Esophagus squamous epithelium (tissue), 5 donors: ENCODE measurements at places on chromosomes 6 and 20. TPM values are rescaled to one million over a fixed set of nuclear protein-coding genes. Genes with fewer than 3 reads are reported as not detected.

The IRF4 gene
- total RNA-seq: 0.40 TPM

The RNF217 gene
- total RNA-seq: 9.1 TPM

The SLC16A10 gene
- total RNA-seq: 2.1 TPM

The MLN gene
- total RNA-seq: not detected

The BPIFA1 gene
- total RNA-seq: not detected

The BPIFB1 gene
- not detected for total RNA-seq

The LGSN gene
- not detected for total RNA-seq

The MACROD2 gene
- total RNA-seq: 3.8 TPM

The BACH2 gene
- 0.22 TPM for total RNA-seq

The CTCFL gene
- total RNA-seq: not detected

- peaks cover 17% of the 10 kb centered on the region for H3K4me1 ChIP-seq
- no peak overlapping the region for H3K27ac ChIP-seq
- no peak for DNase-seq
- H3K4me3 ChIP-seq: peak overlapping the region; percentile 92
- H3K27me3 ChIP-seq: no peaks in the 10 kb centered on the region
Measured at GRCh38 chr6:57222743-57223077, 603 bp upstream of the RAB23 start.

GRCh38 chr6:139475241-139475640, 100.8 kb upstream of the CITED2 start:
- H3K4me3 ChIP-seq: no peak overlapping the region
- H3K27me3 ChIP-seq: no peaks in the 10 kb centered on the region
- no peak overlapping the region for H3K27ac ChIP-seq

- H3K27me3 ChIP-seq: no peaks in the 10 kb centered on the region
- H3K4me1 ChIP-seq: peaks cover 30% of the 10 kb centered on the region
- H3K36me3 ChIP-seq: peaks cover 100% of the 10 kb centered on the region
- no peak overlapping the region for H3K4me3 ChIP-seq
- H3K27ac ChIP-seq: no peak overlapping the region
Measured at GRCh38 chr20:34088305-34089174, 23.5 kb downstream of the EIF2S2 start.

- H3K4me1 ChIP-seq: no peaks in the 10 kb centered on the region
- H3K4me3 ChIP-seq: no peak overlapping the region
- H3K36me3 ChIP-seq: no peaks in the 10 kb centered on the region
- DNase-seq: no peak
- H3K27me3 ChIP-seq: no peaks in the 10 kb centered on the region
- no peak overlapping the region for H3K27ac ChIP-seq
Measured at GRCh38 chr20:52785679-52786078, 186.5 kb upstream of the TSHZ2 start.

DNA sequence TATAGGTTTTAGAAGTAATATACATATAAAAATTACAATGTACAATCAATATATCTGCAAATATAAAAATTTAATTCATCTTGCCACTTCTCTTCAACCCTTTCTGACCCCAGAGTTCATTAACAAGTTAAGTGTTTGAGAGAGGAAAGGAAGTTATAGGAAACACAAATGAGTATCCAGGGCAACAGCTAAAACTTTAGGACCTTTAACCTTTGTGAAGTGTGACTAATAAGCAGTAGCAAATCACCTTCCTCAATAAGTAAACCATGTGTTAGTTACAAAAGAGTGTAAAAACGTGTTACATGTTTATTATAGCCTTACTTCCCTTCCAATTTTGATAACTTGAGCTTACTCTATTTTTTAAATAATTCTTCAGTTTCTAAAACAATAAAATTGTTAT, 73.4 kb upstream of the SIM1 start:
- no peak for DNase-seq
- no peaks in the 10 kb centered on the region for H3K27me3 ChIP-seq
- H3K27ac ChIP-seq: no peak overlapping the region
- no peak overlapping the region for H3K4me3 ChIP-seq

DNA sequence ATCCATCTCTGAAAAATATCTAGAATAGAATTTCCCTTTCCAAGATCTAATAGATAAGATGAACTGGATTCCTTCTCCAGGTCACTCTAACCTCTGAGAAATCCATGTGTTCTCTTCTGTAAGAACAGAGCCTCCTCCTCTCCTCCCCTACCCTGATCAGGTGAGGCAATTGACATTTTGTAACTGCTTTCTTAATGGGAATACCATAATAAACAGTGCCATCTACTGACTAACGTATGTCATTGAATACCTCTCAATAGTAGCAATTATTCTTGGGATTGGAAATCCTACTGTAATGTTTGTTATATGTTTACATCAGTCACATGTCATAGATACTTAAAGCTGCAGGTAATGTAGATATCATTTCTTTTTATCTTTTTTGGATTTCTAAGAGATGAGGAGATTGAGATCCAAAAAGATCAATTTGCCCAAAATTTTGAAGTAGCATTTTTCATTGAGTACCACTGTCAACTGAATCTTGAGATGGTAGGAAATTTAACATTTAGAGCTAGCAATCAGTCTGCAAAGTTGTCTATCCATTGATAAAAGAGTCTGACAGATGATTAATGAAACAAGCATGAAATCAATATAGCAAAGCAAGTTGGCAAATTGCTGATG, 365.8 kb upstream of the HSF2 start:
- no peaks in the 10 kb centered on the region for H3K36me3 ChIP-seq
- DNase-seq: no peak
- no peaks in the 10 kb centered on the region for H3K27me3 ChIP-seq
- H3K4me1 ChIP-seq: no peaks in the 10 kb centered on the region
- no peak overlapping the region for H3K27ac ChIP-seq

DNA sequence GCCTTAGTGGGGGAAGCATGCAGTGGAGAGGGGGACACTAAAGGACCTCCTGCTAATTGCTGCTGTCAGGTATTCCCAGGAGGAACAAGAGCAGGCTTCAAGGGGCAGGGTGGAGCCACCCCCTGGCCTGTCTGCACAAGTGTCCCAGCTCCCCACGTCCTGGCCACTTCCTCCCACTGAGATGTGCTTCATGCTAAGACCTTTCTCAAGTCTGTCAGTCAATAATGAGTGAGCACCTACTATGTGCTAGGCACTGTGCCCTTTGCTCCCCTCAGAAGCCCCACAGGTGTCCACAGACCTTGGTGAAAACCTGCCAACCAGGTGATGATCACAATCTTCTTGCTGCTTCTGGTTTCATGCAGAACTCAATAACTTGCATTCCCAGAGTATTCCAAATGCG, 147.9 kb downstream of the UNC5CL start:
- DNase-seq: no peak
- H3K27ac ChIP-seq: no peak overlapping the region
- H3K4me1 ChIP-seq: no peaks in the 10 kb centered on the region
- H3K36me3 ChIP-seq: no peaks in the 10 kb centered on the region

DNA sequence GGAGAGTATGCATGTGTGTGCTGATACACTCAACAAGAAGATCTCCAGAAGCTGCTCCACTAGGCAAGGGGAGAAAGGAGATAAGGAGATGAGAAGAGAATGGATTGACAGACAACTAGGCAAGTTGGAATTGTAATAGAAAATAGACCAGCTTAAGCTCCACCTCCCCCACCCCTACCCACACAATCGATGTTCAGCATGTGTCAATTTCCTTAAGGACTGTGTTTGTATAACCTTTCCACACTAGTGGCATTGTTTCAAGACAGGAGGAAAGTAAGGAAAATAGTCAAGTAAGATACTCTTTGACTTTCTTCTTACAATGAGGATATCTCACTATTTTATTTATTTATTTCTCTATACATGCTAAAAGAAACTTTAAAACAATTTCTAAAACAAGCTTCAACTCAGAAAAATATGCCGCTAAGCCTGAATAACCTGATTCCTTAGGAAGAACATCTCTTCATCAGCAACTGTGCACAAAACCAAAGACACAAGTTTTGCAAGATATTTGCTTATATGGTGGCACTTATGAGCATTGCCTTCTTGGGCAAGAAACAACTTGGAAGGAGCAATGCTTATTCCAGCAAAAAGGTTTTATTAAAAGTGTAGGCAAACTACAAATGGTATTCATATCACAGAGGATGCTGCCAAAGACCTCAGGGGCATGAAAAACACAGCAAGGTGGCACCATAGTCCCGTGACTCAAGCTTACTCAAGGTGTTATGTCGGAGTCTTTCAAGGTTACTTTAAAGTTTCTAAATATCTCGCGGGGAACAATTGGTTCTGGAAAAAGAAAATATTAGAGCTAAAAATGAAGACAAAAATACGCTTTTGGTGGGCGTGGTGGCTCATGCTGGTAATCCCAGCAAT, 249.1 kb downstream of the COL12A1 start:
- no peak overlapping the region for H3K4me3 ChIP-seq
- no peaks in the 10 kb centered on the region for H3K4me1 ChIP-seq
- H3K27me3 ChIP-seq: no peaks in the 10 kb centered on the region
- no peak overlapping the region for H3K27ac ChIP-seq
- no peaks in the 10 kb centered on the region for H3K36me3 ChIP-seq
- DNase-seq: no peak

DNA sequence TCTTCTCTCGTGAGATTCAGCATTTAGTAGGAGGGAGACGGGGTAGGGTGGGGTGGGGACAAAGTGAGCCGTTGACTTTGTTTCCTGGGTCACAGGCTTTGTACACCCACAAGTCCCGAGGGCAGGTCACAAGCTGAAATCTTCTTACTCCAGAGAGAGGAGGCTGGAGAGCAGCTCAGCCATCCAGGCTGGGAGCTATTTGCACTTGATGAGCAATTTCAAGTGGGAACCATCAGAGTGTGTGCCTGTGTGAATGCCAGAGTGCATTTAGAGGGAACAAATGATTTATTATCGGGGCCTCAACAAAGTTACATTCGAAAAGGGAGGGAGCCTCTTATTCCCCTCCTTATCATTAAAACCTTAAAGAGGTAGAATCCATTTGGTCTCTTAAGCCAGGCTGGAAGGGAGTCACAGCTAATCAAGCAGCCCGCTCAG, 155.7 kb upstream of the JARID2 start:
- H3K4me3 ChIP-seq: peak overlapping the region; percentile 13
- no peaks in the 10 kb centered on the region for H3K27me3 ChIP-seq
- H3K27ac ChIP-seq: peak overlapping the region; percentile 72
- H3K36me3 ChIP-seq: no peaks in the 10 kb centered on the region

DNA sequence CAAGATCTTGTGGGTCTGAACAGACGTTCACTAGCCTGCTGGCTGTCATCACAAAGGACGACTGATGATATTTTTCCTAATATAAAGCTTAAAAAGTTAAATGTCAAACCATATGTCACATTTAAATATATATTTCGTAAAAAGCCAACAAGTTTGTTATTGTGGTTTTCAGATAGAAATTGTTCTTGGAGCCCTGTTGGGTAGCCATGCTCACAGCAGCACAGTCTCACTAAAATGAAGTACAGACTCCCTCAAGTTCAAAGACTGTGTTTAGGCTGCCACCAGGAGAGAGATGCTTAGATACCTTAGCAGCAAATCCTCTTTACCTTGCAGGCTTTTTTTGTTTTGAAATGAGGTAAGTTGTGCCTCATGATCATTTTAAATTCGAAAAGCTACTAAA, 17.8 kb downstream of the EEF1E1 start:
- H3K27ac ChIP-seq: no peak overlapping the region
- no peak overlapping the region for H3K4me3 ChIP-seq

DNA sequence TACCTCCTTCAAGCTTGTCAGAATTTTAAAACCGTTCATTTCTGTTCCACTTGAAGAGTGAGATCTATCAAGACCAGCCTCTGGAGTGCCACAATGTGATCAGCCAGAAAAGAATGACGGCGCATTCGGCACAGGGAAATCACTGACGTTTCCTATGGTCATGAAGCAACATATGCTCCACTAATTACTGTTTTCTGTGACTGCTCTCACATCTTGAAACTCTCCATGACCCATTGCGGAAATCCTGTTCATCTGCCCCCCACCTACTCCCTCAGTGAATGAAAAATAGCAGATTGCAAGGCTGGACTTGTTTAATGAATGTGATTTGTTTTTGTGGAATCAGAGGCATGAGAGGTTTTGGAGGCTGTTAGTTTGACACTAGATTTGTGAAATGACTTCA, 53.2 kb downstream of the SAMD5 start:
- H3K27ac ChIP-seq: no peak overlapping the region
- no peaks in the 10 kb centered on the region for H3K4me1 ChIP-seq
- H3K4me3 ChIP-seq: no peak overlapping the region
- no peak for DNase-seq
- peaks cover 10% of the 10 kb centered on the region for H3K36me3 ChIP-seq

GRCh38 chr6:134630508-134631121, 312.7 kb upstream of the SGK1 start:
- H3K36me3 ChIP-seq: no peaks in the 10 kb centered on the region
- H3K27ac ChIP-seq: no peak overlapping the region

GRCh38 chr6:130239755-130240154, 17.0 kb upstream of the SAMD3 start:
- H3K4me1 ChIP-seq: peaks cover 11% of the 10 kb centered on the region
- H3K36me3 ChIP-seq: no peaks in the 10 kb centered on the region
- DNase-seq: no peak
- no peak overlapping the region for H3K27ac ChIP-seq
- no peaks in the 10 kb centered on the region for H3K27me3 ChIP-seq
- H3K4me3 ChIP-seq: no peak overlapping the region

DNA sequence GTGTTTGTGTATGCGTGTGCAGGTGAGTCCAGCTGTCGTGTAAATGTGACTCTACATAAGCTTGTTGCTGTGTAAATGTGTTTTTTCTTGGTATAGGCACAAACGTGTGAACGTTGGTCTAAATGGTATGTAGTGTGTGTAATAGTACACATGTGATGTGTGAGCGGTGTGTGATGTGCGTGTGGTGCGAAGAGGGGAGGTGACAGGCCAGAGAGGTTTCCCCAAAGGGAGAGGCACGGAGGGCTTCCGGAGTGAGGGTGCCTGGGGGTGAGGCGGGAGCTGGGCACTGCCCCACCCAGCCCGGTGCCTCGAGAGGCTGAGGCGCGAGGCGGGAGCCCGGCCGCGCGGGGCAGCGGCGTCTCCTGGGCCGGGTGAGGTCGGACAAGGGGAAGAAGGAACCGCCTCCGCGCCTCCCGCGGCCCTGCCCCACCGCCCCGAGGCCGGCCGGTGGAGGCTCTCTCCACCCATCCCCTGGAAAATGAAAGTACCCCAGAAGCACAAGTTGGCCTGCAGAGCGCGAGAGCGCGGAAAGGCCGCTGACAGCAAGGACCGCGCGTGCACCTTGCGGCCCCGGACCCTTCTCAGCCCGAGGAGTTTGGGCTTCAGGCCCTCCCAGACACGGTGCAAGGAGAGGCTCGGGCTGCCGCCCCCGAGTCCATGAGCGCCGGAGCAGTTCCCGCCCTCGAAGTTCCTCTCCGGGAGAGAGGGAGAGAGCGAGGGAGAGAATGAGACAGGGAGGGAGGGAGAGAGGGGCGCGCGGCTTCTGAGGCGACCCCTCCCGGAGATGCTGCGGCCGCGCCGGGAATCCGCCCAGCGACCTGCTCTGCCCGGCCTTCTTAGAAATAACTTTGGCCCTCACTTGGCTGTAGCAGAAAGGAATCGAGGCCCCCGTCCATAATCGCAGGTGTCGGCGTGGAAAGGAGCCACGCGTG, 43.2 kb upstream of the OSTM1 start:
- H3K4me3 ChIP-seq: peak overlapping the region; percentile 76
- H3K4me1 ChIP-seq: peaks cover 65% of the 10 kb centered on the region
- H3K36me3 ChIP-seq: no peaks in the 10 kb centered on the region
- no peak overlapping the region for H3K27ac ChIP-seq
- no peak for DNase-seq
